ENCODE measurements at places on chromosomes 12 and 14.

- H3K27me3 ChIP-seq = no peaks in the 10 kb centered on the region
- DNase-seq = no peak
- H3K27ac ChIP-seq = no peak overlapping the region
- H3K36me3 ChIP-seq = no peaks in the 10 kb centered on the region
- H3K4me3 ChIP-seq = no peak overlapping the region
These were observed 19.6 kb upstream of the ATP5MC2 start for GRCh38 chr12:53695152-53696145.

DNA sequence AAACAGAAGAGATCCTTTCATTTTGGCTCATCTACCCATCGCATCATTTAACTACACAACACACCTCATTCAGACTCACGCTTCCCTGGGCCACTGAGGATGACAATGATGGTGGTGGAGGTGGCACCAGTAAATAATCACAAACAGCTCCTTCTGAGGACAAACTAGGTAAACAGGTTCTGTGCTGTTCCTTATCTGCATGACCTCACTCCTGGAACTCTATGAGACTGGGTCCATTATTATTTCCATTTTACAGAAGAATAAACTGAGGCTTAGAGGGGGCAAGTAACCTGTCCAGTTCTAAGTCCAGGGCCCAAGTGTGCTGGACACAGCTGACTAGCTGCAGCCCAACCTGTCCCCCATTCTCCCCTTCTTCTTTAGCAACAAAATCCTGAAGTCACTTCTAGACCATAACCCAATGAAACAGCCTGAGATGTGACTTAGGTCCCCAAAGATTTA, 50.4 kb downstream of the ITPK1 start:
- no peaks in the 10 kb centered on the region for H3K27me3 ChIP-seq
- no peak overlapping the region for H3K4me3 ChIP-seq
- H3K27ac ChIP-seq = peak overlapping the region; percentile 77
- H3K36me3 ChIP-seq = no peaks in the 10 kb centered on the region

- H3K4me3 ChIP-seq = no peak overlapping the region
- peak overlapping the region; percentile 92 for H3K27ac ChIP-seq
- DNase-seq = peak; percentile 76
- H3K27me3 ChIP-seq = no peaks in the 10 kb centered on the region
- H3K36me3 ChIP-seq = no peaks in the 10 kb centered on the region
- peaks cover 42% of the 10 kb centered on the region for H3K4me1 ChIP-seq
These were observed 15.1 kb downstream of the LTBP2 start for GRCh38 chr14:74596741-74597450.

DNA sequence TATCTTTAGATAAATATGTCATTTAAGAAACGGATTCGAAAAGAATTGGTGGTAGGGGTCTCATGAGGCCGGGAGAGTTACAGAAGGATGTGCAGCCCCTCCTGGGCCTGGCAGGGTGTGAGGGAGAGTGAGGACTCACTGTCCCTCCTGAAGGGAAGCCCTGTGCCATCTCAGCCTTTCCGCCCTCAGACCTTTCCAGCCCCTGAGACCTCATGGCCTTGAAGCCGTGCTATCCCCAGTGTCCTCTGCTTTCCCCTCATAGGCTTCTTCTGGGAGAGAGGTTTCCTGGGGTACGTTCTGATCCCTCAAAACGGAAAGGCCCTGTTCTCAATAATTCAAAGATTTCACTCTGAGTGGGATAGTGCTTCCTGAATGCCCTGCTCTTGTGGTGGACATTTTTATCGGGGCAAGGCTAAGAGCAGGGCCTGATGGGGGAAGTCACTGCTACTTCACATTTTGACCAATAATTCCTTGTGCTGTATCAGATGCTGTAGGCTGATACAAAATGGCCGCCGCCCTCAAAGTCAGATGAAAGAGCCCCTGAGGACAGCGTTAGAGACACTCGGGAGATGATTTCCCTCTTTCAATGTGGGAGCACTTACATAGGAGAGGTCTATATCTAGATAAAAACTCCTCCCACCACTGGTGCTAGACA, 1.3 kb downstream of the CD4 start:
- no peak overlapping the region for H3K4me3 ChIP-seq
- no peak overlapping the region for H3K27ac ChIP-seq
- no peaks in the 10 kb centered on the region for H3K36me3 ChIP-seq
- no peak for DNase-seq

GRCh38 chr14:69708586-69709560, 58.1 kb upstream of the SRSF5 start:
- H3K4me3 ChIP-seq = no peak overlapping the region
- H3K4me1 ChIP-seq = peaks cover 24% of the 10 kb centered on the region
- H3K36me3 ChIP-seq = no peaks in the 10 kb centered on the region
- no peak for DNase-seq
- no peaks in the 10 kb centered on the region for H3K27me3 ChIP-seq
- H3K27ac ChIP-seq = no peak overlapping the region

DNA sequence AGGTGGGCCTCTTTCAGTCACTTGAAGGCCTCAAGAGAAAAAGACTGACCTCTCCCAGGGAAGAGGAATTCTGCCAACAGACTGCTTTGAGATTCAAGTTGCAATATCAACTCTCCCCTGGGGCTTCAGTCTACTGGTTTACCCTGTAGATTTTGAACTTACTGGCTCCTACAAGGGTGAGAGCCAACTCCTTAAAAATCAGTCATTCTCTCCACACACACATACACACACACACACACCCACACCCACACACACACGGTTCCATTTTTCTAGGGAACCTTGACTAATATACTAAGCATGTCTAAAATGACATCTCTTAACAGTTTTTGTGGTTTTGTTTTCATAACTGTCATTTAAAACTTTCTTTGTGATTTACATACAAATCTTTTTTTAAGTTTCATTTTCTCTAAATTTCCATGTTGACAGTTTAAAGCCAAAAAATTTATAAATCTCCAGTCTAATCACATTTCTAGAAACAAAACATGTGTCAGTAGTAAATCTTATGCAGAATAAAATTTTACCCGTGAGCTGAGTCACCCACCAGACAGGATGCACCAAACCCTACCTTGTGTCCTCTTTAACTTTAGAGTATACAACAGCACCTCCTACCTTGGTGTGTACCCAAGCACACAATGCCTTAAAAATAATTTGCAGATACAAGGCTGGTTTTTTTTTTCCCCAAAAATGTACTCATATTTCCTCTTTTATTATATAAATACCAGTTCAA, 394.6 kb downstream of the AEBP2 start:
- no peaks in the 10 kb centered on the region for H3K36me3 ChIP-seq
- H3K4me3 ChIP-seq = no peak overlapping the region
- no peaks in the 10 kb centered on the region for H3K4me1 ChIP-seq
- no peaks in the 10 kb centered on the region for H3K27me3 ChIP-seq

DNA sequence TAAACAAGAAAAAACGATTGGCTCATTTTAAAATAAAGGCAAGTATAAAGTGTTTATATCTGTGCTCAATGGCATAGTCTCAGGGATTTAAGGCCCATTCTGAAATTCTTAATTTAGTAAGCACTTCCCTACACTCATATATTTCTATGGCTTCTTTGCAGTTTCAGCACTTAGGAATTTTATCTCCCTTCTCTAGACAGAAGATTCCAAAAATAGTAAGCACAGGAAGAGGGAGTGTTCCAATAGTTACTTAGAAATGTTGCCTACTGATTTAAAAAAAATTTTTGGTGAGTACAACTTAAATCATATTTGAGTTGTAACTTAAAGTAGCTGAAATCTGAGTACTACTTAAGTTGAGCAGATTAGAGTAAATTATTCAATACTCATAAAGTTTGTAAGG, 19.8 kb downstream of the INSM2 start:
- H3K4me3 ChIP-seq = no peak overlapping the region
- H3K36me3 ChIP-seq = no peaks in the 10 kb centered on the region
- no peaks in the 10 kb centered on the region for H3K4me1 ChIP-seq
- no peak for DNase-seq

DNA sequence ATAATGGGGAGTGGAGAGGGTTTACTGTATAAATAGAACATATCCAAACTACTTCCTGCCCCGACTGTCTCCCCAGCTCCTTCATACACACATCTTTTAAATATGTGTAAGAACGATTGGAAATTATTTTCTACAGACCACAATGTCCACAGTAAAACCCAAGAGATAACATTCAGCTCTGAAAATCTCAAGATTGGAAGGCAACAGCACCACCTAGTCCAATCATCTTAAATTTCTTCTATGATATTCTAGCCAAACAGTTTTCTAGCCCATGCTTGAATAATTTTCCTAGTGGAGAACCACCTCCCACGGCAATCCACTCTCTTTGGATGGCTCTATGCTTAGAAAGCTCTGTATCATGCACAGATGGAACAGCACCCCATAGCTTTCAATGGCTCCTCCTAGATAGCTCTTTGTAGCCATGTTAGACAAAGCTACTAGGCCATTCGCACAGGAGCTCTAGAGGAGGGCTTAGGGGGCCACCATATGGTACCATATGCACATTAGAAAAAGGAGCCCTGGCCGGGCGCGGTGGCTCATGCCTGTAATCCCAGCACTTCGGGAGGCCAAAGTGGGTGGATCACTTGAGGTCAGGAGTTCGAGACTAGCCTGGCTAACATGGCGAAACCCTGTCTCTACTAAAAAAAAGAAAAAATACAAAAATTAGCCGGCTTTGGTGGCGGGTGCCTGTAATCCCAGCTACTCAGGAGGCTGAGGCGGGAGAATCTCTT, 18.1 kb downstream of the VDR start:
- no peaks in the 10 kb centered on the region for H3K36me3 ChIP-seq
- H3K4me1 ChIP-seq = no peaks in the 10 kb centered on the region
- no peak overlapping the region for H3K27ac ChIP-seq
- no peak overlapping the region for H3K4me3 ChIP-seq
- no peaks in the 10 kb centered on the region for H3K27me3 ChIP-seq

GRCh38 chr14:99643343-99643742, 1.6 kb upstream of the HHIPL1 start:
- no peak overlapping the region for H3K27ac ChIP-seq
- H3K4me1 ChIP-seq = no peaks in the 10 kb centered on the region
- no peaks in the 10 kb centered on the region for H3K36me3 ChIP-seq

- H3K36me3 ChIP-seq = no peaks in the 10 kb centered on the region
- H3K4me1 ChIP-seq = no peaks in the 10 kb centered on the region
- no peak overlapping the region for H3K4me3 ChIP-seq
- no peaks in the 10 kb centered on the region for H3K27me3 ChIP-seq
- no peak overlapping the region for H3K27ac ChIP-seq
- DNase-seq = no peak
These were observed 9.6 kb upstream of the HSPB8 start for GRCh38 chr12:119169150-119169549.

DNA sequence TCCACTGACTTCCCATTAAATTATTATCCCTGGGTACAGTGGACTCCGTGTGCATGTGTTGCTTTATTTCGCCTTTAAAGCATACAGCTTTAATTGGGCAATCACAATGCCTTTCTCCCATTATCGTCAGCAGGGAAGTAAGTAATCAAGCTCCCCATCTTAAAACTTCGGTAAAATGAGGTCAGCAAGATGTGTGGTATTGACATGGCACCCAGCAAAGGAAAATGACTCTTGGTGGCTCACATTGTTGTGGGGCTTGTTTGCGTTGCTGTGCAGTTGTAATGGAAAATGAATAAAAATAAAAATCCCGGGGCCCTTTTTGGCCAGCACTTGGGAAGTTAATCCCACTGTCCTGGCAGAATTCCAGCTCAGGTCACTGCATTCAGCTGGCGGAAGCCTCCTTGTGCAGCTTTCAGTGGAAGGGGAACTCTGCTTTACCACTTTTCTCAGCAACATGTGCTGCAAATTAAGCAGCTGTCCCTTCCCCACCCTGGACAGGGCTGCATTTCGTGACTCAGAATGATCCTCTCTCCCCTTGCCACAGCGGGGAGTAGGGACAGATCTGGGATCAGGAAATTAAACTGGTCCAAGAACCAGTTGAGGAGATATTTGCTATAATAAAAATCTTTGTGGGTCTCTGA, 13.9 kb upstream of the ATP2A2 start:
- H3K27ac ChIP-seq = peak overlapping the region; percentile 49
- peak; percentile 58 for DNase-seq
- no peaks in the 10 kb centered on the region for H3K4me1 ChIP-seq
- H3K36me3 ChIP-seq = no peaks in the 10 kb centered on the region
- no peak overlapping the region for H3K4me3 ChIP-seq
- no peaks in the 10 kb centered on the region for H3K27me3 ChIP-seq

DNA sequence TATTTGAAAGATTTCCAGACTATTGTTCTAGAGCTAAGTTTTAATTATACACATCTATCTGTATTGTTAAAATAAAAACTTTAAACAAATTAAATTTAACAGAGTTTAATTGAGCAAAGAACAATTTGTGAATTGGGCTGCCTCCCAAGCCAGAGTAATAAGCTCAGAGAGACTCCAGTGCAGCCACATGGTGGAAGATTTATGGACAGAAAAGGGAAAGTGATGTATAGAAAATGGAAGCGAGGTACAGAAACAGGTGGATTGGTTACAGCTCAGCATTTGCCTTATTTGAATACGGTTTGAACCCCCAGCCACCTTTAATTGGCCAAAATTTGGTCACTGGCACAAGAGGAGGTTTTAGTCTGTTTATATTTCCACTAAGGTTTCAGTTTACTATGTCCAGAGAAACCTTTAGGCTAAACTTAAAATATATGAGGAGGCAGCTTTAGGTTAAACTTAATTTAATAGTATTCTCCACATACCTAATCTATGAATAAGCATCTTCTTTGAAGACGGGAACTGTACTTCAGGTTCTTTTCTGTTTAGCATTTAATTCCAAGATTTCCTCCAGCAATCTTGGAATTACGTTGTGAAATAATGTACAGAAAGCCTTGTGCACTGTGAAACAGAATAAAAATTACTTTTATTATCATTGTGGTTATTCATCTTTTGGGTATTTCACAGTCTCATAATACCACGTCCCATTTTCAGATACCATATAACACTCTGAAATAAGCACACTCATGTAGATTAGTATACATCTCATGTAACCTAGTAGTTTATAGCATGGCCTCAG, 19.4 kb downstream of the SRGAP1 start:
- no peak overlapping the region for H3K4me3 ChIP-seq
- H3K27me3 ChIP-seq = no peaks in the 10 kb centered on the region
- DNase-seq = no peak
- no peaks in the 10 kb centered on the region for H3K4me1 ChIP-seq
- H3K36me3 ChIP-seq = no peaks in the 10 kb centered on the region
- no peak overlapping the region for H3K27ac ChIP-seq

DNA sequence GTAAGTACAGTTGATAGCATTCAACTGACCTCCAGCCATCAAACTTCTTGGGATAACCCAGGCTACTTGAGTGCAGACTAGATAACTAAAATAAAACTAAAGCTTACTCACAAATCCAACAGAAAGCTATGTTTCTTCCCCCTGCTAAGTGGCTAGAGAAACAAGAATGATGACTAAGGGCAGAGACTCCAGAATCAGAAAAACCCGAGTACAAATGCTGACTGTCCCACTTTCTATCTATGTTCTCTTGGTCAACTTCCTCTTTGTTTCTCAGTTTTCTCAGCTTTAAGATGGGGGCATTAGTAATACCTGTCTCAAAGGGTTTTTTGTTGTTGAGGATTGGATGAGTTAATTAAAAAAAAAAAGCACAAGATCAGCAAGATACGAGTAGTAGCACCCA, 6.1 kb upstream of the NUAK1 start:
- no peaks in the 10 kb centered on the region for H3K36me3 ChIP-seq
- no peak for DNase-seq
- no peak overlapping the region for H3K4me3 ChIP-seq
- H3K4me1 ChIP-seq = no peaks in the 10 kb centered on the region

- no peaks in the 10 kb centered on the region for H3K4me1 ChIP-seq
- no peaks in the 10 kb centered on the region for H3K36me3 ChIP-seq
- no peak overlapping the region for H3K27ac ChIP-seq
- no peak for DNase-seq
- no peaks in the 10 kb centered on the region for H3K27me3 ChIP-seq
- H3K4me3 ChIP-seq = no peak overlapping the region
These were observed 42.8 kb downstream of the PRMT8 start for GRCh38 chr12:3533703-3534386.

Measured in uterus (tissue), 4 donors.